CD4-positive, alpha-beta T cell treated with Interleukin-21 for 1 hour (primary cell): ENCODE measurements at places on chromosomes 3 and 15.

- peak; percentile 91 for DNase-seq
These were observed 2.4 kb downstream of the CIB1 start for GRCh38 chr15:90231028-90232017.

DNA sequence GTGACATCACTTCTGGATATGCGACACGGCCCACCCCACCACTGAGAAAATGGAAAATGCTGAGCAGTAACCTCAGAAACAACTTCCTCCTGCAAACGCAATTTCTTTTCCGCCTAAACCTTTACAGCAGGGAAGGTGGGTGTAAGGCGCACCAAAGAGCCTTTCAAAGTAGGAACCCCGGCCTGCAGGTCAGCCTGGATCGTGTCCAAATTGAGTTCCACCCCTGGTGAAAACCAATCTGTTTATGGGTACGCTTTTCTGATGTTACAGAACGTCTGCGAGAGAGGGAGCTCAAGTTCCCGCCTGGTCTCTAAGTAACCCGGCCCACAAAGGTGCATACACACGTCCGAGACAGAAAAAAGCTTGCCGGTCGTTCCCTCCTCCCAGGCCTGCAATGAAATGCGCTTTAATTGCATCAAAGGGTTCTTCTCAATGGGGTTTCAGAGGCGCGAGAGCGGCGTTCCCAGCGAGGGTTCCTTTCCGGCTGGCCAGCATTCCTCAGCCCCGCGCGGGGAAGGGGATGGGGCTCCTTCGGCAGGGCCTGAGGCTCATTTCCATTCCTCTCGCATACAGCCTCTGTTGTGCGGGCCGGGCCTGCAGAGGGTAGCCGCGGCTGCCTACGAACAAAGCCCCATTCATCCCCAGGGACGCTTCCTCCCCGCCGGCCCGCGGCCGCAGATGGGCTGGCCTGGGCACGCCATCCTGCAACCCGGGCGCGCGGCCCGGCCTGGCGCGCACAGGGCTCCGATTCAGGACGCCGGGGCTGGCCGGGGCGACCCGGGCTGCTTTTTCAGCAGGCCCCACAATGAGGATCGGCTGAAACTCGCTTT lies 138.1 kb downstream of the TMCO5A start:
- peak; percentile 34 for DNase-seq

- DNase-seq = no peak
These were observed 93.4 kb downstream of the PRICKLE2 start for GRCh38 chr3:64131725-64132469.

- DNase-seq = peak; percentile 79
These were observed at the start of the genes PEX11A and WDR93 for GRCh38 chr15:89690276-89691218. TSS of gene PEX11A (minus strand) at chr15:89690754. CDS start at chr15:89690632, 122 bp downstream. TSS of gene WDR93 (plus strand) at chr15:89690811. CDS start at chr15:89701747, 10,936 bp downstream.

- DNase-seq = no peak
These were observed 699 bp downstream of the MEGF11 start for GRCh38 chr15:66252685-66253417.

GRCh38 chr15:72968531-72968922 lies 83.7 kb upstream of the NEO1 start:
- no peak for DNase-seq

- no peak for DNase-seq
These were observed 79.0 kb upstream of the SELENOK start for GRCh38 chr3:53970661-53971060.

DNA sequence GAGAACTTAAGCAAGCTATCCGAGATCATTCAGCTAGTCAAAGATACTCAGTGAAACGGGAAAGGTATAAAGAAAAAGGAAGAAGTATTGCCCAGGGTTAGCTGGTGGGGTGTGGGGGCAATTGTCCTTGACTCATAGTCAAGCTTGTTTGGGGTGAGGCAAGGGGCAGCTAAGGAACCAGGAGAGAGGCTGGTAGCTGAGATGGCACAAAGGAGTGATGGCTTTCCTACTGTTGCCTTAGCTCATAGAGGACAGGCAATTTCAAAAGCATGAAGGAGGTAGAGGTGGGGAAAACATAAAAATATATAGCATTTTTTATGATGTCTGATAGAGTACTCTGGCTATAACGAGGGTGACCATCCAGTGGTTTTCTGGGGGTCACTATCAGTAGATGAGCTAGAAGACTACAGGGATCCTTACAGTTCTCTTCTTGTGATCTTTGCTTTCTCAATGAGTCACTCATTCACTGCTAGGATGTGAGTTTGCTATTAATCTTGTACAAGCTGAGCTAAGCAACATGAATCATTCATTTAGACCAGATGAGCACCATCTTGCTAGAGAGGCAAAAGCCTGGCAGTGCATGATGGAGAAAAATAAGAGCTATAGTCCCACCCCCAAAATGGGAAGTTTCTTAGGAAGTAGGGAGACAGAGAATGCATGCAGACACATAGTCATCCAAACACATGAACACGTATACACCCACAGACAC lies 207.1 kb upstream of the PFN2 start:
- no peak for DNase-seq

GRCh38 chr3:17431484-17432045 lies 310.9 kb downstream of the TBC1D5 start:
- no peak for DNase-seq

DNA sequence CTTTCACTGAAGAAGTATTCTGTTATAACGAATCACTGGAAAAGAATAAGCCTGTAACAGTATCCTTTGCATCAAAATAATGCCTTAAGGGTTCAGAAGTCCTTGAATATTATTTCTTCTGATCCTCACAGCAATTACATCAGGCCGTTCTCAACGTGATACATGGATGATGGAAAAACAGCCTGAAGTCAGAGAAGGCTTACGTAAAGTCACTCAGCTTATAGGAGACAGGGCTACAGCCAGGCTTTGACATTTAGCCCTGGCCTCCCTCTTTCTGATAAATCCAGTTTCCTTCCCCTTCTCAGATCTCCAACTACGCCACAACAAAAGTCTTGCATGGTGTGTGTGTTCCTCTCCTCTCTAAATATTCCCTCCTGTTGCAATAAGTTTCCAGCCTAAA lies 131.9 kb downstream of the ANO10 start:
- DNase-seq = no peak

GRCh38 chr15:101472033-101472432 lies 17.5 kb downstream of the PCSK6 start:
- no peak for DNase-seq

DNA sequence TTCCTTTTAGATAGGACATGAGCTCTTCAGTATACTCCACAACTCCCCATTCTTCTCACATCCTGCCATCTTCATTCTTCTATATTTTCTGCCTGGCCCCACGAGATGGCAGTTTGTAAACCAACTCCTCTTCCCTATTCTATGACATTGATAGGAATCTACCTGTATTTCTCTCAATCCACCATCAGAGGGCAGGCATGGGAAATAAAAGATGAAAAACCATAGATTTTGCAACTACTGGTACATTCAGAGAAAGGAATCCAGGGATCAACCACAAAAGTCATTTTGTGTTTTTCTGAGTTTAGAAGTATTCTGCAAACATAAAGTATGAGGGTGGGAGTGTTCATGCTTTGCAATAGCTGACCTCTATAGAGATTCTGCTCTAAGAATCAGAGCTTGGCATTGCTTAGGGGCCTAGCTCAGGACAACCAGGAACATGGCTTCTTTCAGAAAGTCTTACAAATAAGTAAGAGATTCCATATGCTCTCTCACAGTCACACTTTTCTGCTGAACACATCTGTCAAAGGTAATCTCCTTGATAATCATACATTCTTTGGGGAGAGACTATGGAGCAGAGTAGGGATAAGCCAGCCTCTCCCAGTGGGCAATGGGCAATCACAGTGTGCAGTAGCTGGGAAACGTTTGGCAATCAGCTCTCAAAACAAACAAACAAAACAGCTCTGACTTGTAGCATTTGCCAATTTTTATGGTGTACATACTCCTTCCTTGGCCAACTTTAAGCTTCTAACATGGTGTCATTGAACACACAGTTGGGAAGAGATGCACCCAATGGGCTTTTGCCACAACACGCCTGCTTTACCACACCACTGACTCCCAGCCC lies 43.1 kb upstream of the SLC25A36 start:
- DNase-seq = peak; percentile 53

GRCh38 chr15:96181217-96181616 lies 149.3 kb upstream of the NR2F2 start:
- no peak for DNase-seq

GRCh38 chr3:68274286-68274685 lies 619.9 kb upstream of the SUCLG2 start:
- DNase-seq = no peak

- DNase-seq = peak; percentile 64
These were observed 144.6 kb upstream of the MEF2A start for GRCh38 chr15:99421172-99421656.

DNA sequence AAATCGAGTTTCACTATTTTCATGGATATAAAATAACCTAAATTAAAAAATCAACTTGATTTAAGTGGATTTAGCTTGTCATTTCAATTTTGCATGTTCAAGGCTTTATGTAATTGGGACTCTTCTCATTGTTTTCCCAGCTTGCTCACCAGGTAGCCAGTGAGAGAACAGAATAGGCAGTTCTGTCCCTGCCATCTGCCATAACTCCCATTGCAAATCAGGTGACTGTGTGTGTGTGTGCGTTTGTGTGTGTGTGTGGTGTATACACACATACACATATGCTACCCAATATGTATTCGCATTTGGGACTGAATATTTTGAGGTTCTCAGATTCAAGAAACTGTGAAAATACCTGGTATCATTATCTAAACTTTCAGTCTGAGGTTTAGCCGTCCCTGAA lies 1069.8 kb downstream of the IGSF11 start:
- DNase-seq = no peak

DNA sequence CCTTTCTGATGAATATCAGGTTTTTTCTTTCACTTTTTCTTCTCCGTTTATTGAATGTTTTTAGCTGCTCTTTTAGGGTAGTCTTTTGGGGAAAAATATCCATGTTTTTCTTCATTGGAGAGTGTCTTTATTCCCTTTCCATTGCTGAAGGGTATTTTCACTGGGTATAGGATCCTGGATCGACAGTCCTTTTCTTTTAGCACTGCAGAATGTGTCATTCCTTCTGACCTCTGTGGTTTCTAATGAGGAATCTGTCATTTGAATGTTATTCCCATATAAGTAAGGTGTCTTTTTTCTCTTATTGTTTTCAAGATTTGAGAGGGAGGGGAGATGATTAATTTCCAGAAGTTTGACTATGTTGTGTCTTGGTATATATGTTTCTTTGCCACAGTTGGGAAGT lies 96.8 kb downstream of the BBX start:
- no peak for DNase-seq

DNA sequence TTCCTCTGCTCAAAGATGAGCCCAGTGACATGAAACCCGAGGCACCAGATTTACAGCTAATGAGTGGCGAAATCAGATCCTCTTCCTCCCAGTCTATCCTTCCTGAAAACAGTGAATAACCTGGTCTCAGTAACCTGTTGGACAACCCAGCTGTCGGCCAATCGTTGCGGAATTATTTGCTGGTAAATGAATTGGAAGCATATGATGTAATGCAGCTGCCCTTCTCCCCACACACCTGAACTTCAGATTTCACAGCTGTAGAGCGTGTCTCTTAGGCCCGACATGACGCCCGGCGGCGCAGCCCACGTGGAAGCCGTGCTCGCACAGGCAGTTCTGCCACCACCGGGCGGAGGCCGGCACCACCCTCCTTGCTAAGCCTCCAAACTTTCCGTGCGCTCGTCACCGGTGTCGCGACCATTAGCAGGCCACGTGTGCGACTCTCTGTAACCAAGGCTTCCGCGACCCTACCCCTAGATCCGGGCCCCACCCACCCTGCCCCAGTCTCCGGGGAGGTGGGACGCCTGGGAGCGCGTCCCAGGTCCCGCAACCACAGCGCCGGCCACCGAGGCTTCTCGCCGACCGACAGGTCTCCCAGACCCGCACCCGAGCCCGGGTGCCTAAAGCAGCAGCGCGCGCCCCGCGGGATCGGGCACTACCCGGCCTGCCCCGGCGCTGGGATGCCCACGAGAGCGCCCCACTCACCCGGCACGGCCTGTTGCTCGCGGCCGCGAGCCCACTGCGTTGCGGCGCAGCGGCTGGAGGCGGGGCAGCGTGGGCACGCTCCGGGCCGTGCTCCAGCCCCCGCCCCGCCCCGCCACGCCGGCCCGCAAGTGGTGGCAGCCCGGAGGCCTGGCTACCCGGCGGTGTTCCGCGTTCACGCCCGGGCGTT lies at the start of gene RIOX2:
Gene RIOX2 (minus strand): TSS at position 753 of the 889 bp plus-strand sequence. CDS start 4,838 bp downstream, outside the sequence.
- peak; percentile 77 for DNase-seq

- DNase-seq = no peak
These were observed 190.3 kb downstream of the XXYLT1 start for GRCh38 chr3:195080571-195081151.

GRCh38 chr3:156803952-156804741 lies 22.0 kb upstream of the LEKR1 start:
- no peak for DNase-seq

GRCh38 chr3:179318876-179319275 lies 4.0 kb upstream of the ZNF639 start:
- no peak for DNase-seq

GRCh38 chr15:98427321-98427720 lies 221.0 kb upstream of the IGF1R start:
- no peak for DNase-seq

DNA sequence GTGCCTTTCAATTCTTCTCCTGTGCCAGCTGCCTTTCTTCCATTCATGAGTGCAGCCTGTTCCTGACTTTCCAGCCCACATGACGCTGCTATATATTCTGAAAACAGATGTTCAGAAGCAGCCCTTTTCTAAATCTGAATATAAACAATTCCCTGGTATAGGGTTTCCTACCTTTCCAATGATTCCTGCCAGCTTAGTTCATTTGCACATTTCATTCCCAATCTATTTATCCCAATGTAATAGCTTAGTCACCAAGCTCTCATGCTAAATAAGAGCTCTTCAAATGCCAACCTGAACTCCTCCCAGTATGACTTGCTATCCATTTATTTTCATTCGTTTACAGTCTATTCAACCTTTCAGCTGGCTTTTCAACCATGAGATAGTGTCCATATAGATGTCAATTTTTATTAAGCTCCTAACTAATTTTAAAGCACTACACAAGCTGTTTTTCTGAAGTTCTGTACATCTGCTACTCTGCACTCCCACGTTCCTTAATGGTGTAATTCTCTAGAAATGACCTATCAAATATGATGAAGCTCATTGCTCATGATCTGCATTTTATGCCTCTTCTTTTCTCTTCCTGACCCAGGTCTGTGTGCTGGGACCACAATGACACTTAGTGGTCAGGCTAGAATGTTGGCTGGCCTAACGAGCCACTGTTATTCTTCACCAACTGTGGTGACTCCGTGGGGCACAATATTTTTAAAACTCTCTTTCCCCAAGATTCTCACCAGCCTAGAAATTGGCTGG lies 605.0 kb upstream of the TBL1XR1 start:
- DNase-seq = no peak

DNA sequence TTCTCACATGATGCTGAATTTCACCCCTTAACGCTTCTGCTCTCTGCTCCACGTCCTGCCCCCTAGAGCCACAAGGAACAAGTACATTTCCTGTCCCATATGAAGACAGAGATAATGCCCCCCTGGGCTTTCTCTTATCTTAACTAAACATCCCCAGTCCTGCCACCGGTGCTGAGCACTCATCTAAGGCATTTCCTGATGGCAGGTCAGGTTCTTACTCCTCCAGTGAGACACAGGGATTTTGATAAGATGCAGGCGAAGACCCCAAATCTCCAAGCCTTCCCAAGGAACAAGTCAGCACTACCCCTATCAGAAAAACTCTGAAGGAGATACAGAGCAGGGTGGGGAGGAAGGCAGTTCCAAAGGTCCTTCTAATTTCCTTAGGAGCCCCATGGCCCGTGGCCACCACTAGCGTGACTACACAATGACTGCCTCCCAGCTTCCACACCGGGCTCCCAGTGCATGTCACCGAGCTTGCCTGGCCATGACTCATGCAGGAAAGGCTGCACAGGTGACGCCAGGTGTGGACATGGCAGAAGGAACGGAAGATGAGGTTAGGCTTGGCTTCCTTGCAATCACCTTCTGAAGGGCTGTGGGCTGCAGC lies 152.9 kb downstream of the XXYLT1 start:
- DNase-seq = no peak

- DNase-seq = no peak
These were observed 160.7 kb upstream of the CMC1 start for GRCh38 chr3:28080716-28081115.
